ENCODE measurements at places on chromosomes 2 and 18. TPM values are rescaled to one million over a fixed set of nuclear protein-coding genes. Genes with fewer than 3 reads are reported as not detected.

The DPP4 gene
- total RNA-seq, result 152 TPM

The MREG gene
- 9.0 TPM for total RNA-seq

DNA sequence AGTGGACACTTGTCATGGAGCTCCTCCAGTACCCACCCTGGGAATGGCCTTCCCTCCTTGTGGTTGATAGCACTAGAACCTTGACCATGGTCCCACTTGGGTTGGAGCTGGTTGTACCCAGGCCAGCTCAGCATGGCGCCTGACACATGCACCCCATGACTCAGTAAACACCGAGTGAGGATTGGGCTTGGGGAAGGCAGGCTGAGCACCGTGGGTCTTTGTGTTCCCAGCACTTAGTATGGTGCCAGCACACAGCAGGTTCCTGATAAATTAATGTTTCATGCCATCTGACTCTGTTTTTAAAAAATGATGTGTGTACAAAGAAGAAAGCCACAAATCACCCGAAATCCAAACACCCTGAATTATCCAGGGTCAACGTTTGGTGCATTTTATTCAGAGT lies 69.8 kb downstream of the CIB4 start:
- no peak for DNase-seq
- no peaks in the 10 kb centered on the region for H3K36me3 ChIP-seq
- H3K4me1 ChIP-seq, result no peaks in the 10 kb centered on the region
- peaks cover 11% of the 10 kb centered on the region for H3K27me3 ChIP-seq
- H3K27ac ChIP-seq, result no peak overlapping the region

DNA sequence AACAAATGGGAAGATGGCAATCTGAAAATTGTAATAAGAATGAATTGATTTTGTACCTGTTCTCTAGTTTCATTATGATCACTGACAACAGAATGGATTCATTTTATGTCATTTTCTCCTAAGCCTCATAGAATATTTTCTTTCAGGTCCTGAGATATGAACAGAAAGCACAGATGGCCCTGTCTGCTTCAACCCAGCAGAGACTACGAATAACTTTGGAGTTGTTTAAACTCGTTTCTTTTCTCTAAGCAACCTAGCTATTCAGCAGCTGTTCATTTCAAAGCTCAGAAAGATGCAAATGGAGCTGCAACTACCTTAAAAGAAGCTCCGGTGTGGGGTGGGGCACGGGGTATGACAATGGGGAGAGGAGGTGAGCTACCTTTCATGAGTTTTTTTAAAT lies 124.9 kb downstream of the ALK start:
- DNase-seq, result no peak
- H3K27me3 ChIP-seq, result peaks cover 3% of the 10 kb centered on the region
- H3K4me1 ChIP-seq, result no peaks in the 10 kb centered on the region
- no peak overlapping the region for H3K4me3 ChIP-seq

- H3K36me3 ChIP-seq, result no peaks in the 10 kb centered on the region
- H3K4me1 ChIP-seq, result no peaks in the 10 kb centered on the region
- H3K27me3 ChIP-seq, result no peaks in the 10 kb centered on the region
These were observed 364.3 kb upstream of the LRP1B start for GRCh38 chr2:142495141-142495540.

Measured in activated CD4-positive, alpha-beta T cell treated with anti-CD3 and anti-CD28 coated beads, Interleukin-2, amount 10 ng/mL, durations not matched to agents 7 days and 5 days (primary cell).